Esophagus squamous epithelium (tissue), 5 donors: ENCODE measurements at places on chromosomes 7 and 10.

GRCh38 chr10:60883187-60883586 lies 60.8 kb downstream of the RHOBTB1 start:
- DNase-seq: no peak

- DNase-seq: no peak
Measured at GRCh38 chr7:74606909-74607510, 50.5 kb upstream of the GTF2I start.

- no peak for DNase-seq
Measured at GRCh38 chr10:77631241-77631640, 6.4 kb downstream of the KCNMA1 start.

- no peak for DNase-seq
Measured at GRCh38 chr7:128030654-128031611, at the start of gene LRRC4. Gene LRRC4 (minus strand): TSS chr7:128031437. CDS start chr7:128030640, 797 bp downstream.

GRCh38 chr7:134991469-134992339 lies 5.4 kb downstream of the AGBL3 start:
- DNase-seq: no peak

- DNase-seq: no peak
Measured at GRCh38 chr7:152902870-152903860, 143.6 kb downstream of the ACTR3B start.

DNA sequence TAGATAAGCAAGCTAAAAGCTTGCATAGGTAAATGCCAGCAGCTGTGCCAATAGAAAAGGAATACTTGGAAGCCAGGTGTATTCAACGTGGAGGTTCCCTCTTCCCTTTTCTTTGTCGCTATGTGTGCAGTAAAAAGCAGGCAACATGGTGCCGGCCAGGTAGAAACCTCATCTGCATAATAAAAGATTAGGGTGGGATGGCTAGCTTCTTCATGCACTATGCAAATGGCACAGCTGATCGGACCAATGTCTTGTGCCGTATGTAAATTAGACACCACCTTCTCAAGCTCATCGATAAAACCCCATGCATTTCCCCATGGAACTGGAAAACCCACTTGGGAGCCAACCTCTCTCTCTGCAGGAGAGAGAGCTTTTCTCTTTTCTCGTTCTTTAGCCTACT lies 150.9 kb upstream of the FOXK1 start:
- DNase-seq: no peak

GRCh38 chr10:70513848-70514309 lies 35.3 kb downstream of the PALD1 start:
- no peak for DNase-seq
